ENCODE measurements at places on chromosomes 3 and 15. TPM values are rescaled to one million over a fixed set of nuclear protein-coding genes. Genes with fewer than 3 reads are reported as not detected.

- DNase-seq, result peak; percentile 17
- no peaks in the 10 kb centered on the region for H3K36me3 ChIP-seq
- peaks cover 19% of the 10 kb centered on the region for H3K4me1 ChIP-seq
- H3K27ac ChIP-seq, result peak overlapping the region; percentile 53
Observed at GRCh38 chr3:151371526-151371925, 13.0 kb downstream of the P2RY12 start.

DNA sequence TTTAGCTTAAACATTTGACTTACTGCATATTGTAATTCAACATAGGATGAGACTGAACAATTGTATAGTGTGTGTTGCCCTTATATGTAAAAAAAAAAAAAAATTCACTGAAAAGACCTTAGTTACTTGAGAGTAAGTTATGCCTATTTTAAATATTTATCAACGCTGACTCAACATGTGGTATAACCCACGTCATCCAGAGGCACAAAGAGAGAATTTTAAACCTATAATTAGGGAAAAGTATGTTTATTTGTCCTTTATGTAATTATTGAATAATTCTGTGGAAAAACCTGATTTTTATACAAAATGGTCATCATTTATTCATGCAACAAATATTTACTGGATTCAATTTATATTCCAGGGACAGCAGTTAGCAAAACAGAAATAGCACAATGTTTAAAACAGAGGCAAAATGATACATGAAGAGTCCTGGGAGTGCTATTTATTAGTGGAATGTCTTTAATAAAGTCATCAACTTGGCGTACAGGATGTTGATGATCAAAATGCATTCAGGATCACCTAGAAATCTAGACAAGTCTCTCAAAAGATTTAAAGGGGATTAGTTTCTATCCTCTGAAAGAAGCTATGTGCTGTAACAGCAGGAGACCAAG lies 223.7 kb downstream of the PCCB start:
- H3K27me3 ChIP-seq, result no peaks in the 10 kb centered on the region
- peak overlapping the region; percentile 95 for H3K27ac ChIP-seq
- DNase-seq, result peak; percentile 72
- H3K4me1 ChIP-seq, result peaks cover 59% of the 10 kb centered on the region
- peak overlapping the region; percentile 33 for H3K4me3 ChIP-seq

- no peaks in the 10 kb centered on the region for H3K4me1 ChIP-seq
- DNase-seq, result no peak
- H3K27me3 ChIP-seq, result no peaks in the 10 kb centered on the region
- H3K36me3 ChIP-seq, result peaks cover 5% of the 10 kb centered on the region
- H3K4me3 ChIP-seq, result no peak overlapping the region
- H3K27ac ChIP-seq, result no peak overlapping the region
Observed at GRCh38 chr3:140206196-140207040, 271.4 kb downstream of the CLSTN2 start.

GRCh38 chr3:31701286-31701685 lies 168.6 kb downstream of the STT3B start:
- H3K36me3 ChIP-seq, result peaks cover 7% of the 10 kb centered on the region
- H3K4me3 ChIP-seq, result no peak overlapping the region
- DNase-seq, result no peak
- H3K27ac ChIP-seq, result no peak overlapping the region

- DNase-seq, result no peak
- H3K36me3 ChIP-seq, result no peaks in the 10 kb centered on the region
- H3K27me3 ChIP-seq, result peaks cover 4% of the 10 kb centered on the region
- H3K4me1 ChIP-seq, result no peaks in the 10 kb centered on the region
- H3K4me3 ChIP-seq, result no peak overlapping the region
Observed at GRCh38 chr3:82054849-82055248, 293.4 kb upstream of the GBE1 start.

DNA sequence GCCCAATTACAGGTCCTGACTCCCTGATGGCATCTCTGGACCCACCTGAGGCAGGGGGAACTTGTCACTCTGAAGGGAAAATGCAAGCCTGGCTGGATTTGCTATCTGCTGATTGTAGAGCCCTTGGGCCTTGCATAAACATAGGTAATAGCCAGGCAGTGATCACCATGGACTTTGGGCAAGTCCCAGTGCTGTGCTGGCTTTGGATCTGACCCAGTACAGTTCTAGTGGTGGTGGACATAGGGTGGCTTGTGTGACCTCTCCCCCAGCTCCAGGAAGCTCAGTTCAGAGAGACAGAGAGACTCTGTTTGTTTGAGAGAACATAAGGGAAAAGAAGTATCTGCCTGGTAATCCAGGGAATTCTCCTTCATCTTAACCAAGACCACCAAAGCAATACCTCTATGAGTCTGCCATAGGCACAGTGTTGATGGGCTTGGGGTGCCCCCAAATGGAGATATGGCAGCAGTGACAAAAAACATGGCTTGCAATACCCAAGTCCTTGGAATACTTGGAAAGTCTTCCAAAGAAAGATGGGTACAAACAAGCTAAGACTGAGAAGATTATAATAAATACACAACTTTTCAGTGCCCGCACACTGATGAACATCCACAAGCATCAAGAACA lies 348.5 kb downstream of the PYDC2 start:
- H3K36me3 ChIP-seq, result no peaks in the 10 kb centered on the region
- no peak overlapping the region for H3K27ac ChIP-seq
- no peak overlapping the region for H3K4me3 ChIP-seq
- H3K4me1 ChIP-seq, result no peaks in the 10 kb centered on the region

- H3K27me3 ChIP-seq, result 0 out of 2 replicates have a peak, but pooled peaks cover 3% of the 10 kb centered on the region
Observed at GRCh38 chr3:69032142-69032541, 18.7 kb upstream of the EOGT start.

GRCh38 chr3:185145511-185145910 lies 7.3 kb downstream of the C3orf70 start:
- no peak overlapping the region for H3K4me3 ChIP-seq
- no peaks in the 10 kb centered on the region for H3K4me1 ChIP-seq
- H3K27me3 ChIP-seq, result peaks cover 10% of the 10 kb centered on the region
- DNase-seq, result no peak
- no peak overlapping the region for H3K27ac ChIP-seq

DNA sequence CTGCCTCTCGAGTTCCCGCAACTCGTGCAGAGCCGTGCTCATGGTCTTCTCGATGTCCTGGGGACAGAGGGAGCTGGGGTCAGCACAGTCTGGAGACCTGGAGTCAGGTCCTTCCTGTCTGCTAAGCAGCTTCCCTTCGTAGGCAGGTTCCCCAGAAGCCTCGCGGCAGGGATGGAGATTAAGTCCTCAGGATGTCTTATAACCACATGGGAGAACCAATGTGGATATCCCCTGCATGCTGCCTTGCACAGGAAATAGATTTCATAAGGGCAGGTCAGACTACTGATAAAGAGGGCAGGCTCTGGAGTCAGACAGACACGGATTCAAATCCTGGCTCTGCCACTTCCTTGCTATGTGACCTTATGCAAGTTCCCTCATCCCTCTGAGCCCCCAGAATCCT lies 22.6 kb upstream of the RAD18 start:
- H3K27me3 ChIP-seq, result peaks cover 13% of the 10 kb centered on the region
- no peak overlapping the region for H3K27ac ChIP-seq
- no peak overlapping the region for H3K4me3 ChIP-seq
- H3K36me3 ChIP-seq, result no peaks in the 10 kb centered on the region

Gene LRRC31
- total RNA-seq, result not detected
